ENCODE measurements at places on chromosomes 4 and X.

DNA sequence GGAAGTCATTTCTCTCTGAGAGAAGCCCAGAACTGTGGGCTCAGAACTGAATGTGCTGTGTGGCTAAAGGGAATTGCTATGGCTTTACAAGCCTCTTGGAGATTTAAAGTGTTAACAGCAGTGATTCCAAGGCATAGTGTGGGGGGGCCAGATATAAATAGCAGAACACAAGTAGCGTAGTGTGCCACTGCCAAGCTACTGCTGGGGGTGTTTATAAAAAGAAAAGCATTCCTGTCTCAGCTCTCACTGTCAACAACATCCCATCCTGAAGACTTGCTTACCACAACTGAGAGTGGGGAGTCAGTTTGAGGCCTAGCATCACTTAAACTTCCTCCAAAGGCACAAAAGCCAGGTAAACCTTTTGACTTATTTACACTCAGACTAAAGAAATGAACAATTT lies at the start of gene ART3:
ART3 (plus strand) TSS at position 242 of the 400 bp plus-strand sequence. CDS start 1,181 bp downstream, outside the sequence.
- DNase-seq, result no peak

DNA sequence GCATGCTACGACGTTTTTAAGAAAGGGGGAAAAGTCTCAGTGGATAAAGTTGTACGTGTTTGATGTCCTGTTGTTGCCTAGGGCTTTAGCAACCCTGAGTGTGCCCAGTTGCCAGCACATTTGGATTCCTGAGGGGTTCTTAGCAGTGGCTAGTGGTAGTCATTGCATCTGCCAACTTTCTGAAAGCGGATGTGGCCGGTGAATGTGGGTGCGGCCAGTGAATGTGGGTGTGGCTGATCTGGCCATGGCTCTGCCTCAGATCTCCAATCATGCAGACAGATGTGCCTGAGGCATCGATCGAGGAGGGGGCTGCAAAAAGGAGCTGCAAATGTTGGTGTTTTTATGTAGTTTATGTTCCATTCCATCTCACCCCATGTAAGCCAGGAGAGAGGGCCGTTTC lies 41.5 kb upstream of the FAT1 start:
- no peak for DNase-seq

DNA sequence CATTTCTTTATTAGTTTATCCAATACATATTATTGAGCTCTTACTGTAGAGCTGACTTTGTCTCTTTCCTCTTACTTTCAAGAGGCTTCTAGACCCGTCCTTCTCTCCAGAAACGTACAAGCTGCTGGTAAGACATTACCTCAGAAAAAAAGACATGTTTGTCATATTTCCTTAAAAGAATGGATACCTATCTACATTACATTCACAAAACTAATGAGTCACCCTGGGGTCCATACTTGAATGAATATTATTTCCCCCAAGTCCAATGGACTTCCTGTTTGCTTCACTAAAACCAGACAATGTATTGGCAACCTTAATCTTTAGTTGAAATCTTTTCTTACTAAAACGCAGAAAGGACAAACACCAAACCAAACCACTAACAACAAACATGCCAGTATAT lies 176.5 kb upstream of the CLNK start:
- DNase-seq, result no peak

DNA sequence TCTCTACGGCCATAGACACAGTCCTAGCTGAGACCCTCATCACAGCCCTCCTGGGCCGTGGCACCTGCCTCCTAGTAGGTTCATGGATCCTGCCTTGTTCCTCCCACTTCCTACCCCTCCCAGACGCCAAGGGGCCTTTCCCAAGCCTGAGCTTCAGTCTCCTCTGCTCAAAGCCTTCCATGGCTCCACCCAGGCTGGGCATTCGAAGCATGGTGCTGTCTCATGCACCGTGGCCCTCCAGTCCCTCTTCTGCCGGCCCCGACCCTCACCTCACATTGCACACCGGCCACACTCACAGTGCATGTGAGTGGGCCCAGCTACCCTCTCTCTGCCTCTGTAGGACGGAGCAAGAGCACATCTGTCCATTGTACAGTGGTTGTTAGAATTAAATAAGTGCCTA lies 21.7 kb upstream of the KIAA0232 start:
- DNase-seq, result no peak

- DNase-seq, result no peak
Measured at GRCh38 chr4:122548452-122548851, 72.4 kb downstream of the IL21 start.

Data from HS-5 (cell line).